ENCODE measurements at places on chromosomes 5 and 9. TPM values are rescaled to one million over a fixed set of nuclear protein-coding genes. Genes with fewer than 3 reads are reported as not detected.

DNA sequence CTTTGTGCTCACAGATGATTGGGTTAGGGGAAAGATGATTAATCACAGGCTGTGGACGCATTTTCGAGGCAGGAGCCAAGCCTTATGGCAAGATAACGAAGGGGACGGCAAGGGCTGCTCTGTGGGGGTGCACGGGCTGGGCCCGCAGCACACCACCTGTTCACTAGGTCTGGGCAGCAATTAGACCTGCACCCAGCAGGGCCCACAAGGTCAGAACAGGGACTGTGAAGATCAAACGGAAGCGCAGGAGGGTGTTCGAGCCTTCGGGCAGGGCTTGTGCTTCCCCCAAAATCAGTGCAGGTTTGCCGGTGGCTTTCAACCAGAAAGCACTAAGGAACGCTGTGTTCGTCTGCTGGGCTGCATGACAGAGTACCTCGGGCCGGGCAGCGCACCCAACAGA, 73.7 kb downstream of the UBE2QL1 start:
- H3K27ac ChIP-seq = no peak overlapping the region
- no peaks in the 10 kb centered on the region for H3K27me3 ChIP-seq
- no peaks in the 10 kb centered on the region for H3K36me3 ChIP-seq
- no peak for DNase-seq
- no peaks in the 10 kb centered on the region for H3K4me1 ChIP-seq

The CSF2 gene
- total RNA-seq = not detected

DNA sequence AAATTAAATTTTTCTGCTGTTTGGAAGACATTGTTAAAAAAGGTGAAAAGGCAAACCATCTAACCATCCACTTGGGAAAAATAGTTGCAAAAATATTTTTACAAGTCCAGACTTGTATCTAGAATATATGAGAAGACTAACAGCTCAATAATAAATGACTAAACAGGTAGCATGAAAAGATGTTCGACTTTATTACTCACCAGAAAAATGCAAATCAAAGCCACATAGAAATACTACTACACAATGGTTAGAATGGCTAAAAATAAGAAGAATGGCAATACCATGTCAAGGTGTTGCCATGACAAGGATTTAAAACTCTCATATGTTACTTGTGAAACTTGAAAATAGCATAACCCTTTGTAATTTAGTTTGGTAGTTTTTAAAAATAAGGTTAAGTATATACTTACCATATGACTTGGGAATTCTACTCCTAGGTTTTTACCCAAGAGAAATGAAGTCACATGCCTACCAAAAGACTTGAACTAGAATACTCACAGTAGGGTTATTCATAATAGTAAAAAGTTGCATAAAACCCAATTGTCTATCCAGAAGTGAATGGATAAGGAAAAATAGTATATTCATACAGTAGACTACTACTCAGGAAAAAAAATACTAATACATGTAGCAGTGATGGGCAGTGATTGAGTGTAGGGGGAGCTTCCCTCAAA, 93.8 kb downstream of the VPS13A start:
- H3K36me3 ChIP-seq = peaks cover 30% of the 10 kb centered on the region
- H3K27ac ChIP-seq = no peak overlapping the region
- no peak for DNase-seq
- H3K4me3 ChIP-seq = no peak overlapping the region

GRCh38 chr9:70607329-70607728, 192.9 kb upstream of the KLF9 start:
- H3K4me3 ChIP-seq = no peak overlapping the region
- H3K27me3 ChIP-seq = no peaks in the 10 kb centered on the region
- H3K4me1 ChIP-seq = peaks cover 5% of the 10 kb centered on the region
- no peak overlapping the region for H3K27ac ChIP-seq

- no peak overlapping the region for H3K4me3 ChIP-seq
- no peaks in the 10 kb centered on the region for H3K27me3 ChIP-seq
- DNase-seq = no peak
Observed at GRCh38 chr9:116378873-116379272, 225.3 kb downstream of the PAPPA start.

Measured in stomach (tissue), 19 donors.